ENCODE measurements at places on chromosomes 13 and 19.

DNA sequence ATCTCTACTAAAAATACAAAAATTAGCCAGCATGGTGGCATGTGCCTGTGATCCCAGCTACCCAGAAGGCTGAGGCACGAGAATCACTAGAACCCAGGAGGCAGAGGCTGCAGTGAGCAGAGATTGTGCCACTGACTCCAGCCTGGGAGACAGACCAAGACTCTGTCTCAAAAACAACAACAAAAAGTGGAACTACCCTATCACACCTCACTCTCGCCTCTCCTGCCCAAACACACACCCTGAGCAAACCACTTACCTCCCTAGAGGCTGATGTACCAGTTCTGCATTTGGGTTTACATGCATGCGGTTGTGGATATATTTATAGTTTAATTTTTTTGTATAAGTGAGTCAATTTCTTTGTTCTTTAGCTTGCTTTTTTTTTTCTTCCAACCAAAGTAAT lies 7.7 kb upstream of the PTOV1 start:
- DNase-seq: no peak

- no peak for DNase-seq
These were observed 2676.6 kb downstream of the PCDH9 start for GRCh38 chr13:64553411-64554129.

- DNase-seq: no peak
These were observed 31.3 kb upstream of the ASF1B start for GRCh38 chr19:14167576-14168138.

- no peak for DNase-seq
These were observed 31.6 kb upstream of the GAS6 start for GRCh38 chr13:113895436-113895835.

DNA sequence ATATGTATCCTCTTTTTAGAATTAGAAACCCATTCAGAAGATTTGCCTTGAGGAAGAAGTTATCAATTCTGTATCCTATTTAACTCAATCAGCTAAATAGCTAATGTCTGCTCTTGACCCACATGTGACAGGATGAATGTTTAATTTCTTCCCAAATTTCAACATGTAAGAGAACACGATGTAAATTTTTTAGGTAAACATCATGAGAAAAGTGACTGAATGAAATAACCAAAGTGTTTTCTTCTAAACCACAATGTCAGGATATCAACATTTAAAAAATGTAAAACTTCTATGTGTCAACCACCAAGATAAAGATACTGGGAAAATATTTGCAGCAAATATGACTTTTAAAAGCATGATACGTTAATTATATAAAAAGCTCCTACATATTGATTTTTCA lies 302.4 kb downstream of the DCT start:
- no peak for DNase-seq

GRCh38 chr19:43455321-43456113 lies 9.9 kb downstream of the LYPD3 start:
- no peak for DNase-seq

DNA sequence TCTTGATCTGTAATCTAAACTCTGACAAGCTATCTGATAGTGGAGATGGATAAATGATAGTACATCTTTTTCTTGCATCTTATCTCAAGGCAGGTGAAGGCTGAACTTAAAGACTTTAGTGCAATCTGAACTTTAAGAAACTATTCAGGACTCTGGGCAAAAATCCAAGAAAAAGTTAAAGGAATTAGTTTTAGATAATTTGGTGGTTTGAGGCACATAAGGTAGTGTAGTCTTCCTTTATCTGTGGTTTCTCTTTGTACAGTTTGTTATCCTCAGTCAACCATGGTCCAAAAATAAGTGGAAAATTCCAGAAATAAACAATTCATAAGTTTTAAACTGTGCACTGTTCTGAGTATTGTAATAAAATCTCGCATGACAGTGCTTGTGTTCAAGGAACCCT lies 172.9 kb downstream of the UGGT2 start:
- DNase-seq: no peak

DNA sequence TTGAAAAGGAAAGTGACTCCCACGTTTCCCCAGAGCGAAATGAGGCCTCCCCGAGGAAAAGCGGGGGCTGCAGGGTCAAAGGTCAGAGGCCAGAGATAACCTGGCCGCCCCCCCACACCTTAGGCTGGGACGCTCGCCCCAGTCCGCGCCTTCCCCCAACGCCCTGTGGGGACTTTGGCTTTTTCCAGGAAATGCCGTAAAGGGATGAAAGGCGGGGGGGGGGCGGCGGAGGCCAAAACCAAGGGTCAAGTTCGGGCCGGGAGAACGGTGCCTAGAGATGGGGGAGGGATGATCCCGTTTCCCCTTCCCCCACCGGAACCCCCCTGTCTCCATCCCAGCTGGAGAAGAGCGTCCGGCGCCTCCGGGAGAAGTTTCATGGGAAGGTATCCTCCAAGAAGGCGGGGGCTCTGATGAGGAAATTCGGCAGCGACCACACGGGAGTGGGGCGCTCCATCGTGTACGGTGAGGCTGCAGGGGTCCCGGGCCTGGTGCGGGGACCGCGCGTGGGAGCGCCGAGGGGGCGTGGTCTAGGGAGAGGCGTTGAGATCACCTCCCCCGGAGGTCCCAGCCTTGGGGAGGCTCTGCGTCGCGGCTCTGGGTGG lies 575 bp downstream of the SHFL start:
- DNase-seq: no peak

DNA sequence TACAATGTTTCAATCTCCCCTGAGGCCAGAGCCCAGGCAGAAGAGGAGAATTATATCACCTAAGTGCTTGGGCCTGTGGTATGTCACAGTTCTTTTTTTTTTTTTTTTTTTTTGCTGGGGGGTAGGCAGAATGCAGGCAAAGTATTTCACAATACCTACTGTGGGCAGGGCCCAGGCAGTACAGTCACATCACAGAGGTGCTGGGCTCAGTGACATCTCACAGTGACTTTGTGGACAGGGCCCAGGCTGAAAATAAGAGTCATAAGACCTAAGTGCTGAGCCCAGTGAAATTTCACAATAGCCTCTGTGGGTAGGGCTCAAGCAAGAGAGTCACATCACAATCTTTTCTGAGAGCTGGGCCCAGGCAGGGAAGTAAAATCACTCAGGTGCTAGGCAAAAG lies 15.9 kb upstream of the ZNF208 start:
- no peak for DNase-seq

DNA sequence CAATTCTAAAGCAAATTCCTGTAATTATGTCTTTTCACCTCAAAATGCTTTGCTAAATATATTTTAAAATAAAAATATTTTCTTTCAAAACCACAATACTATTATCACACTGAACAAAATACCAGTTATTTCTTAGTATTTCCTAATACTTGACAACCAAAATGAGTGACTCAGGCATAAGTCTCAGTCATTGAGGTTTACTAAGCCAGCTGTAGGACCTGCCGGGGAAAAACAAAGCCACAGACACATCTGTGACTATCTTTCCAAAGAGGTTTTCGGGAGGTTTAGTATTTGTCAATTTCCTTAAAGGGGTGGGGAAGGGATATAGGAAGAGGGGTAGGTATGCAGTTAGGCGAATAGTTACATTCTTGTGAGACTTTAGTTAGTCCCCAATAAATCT lies 3.2 kb upstream of the ZNF235 start:
- DNase-seq: no peak

DNA sequence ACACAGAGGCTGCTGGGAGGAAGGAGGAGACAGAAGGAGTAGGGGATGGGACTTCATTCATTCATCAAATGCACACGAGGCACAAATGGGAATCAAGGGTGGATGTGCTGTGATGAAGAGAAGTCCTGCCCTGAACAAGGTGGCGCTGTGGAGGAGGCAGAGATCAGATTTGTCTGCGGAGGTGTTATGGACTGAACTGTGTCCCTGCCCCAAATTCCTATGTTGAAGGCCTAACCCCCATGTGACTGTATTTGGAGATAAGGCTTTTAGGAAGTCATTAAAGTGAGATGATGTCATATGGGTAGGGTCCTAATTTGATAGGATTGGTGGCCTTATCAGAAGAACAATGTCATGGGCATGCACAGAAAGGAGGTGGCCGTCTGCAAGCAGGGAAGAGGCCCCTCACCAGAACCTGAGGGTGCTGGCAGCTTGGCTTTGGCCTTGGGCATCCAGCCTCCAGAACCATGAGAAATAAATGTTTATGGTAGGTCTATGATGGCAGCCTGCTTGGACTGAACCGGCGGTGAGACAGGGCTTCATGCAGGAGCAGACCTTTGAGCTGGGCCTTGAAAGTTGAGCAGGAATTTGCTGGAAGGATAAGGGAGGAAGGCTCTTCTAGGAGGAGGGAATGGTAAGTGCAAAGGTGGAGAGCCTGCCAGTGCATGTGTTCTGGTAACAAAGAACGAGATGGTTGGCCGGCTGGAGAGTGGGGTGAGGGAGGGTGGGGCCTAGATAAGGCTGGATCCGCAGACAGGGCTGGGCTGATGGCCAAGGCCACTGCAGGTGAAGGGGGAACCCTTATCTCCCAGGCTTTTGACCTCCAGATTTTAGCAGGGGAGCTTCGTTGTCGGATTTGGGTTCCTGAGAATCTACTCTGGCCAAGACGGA lies 2.7 kb upstream of the CEBPA start:
- no peak for DNase-seq

- no peak for DNase-seq
These were observed 2.7 kb downstream of the B3GNT3 start for GRCh38 chr19:17797424-17798201.

GRCh38 chr13:31111136-31111535 lies 50.6 kb downstream of the HSPH1 start:
- no peak for DNase-seq

- no peak for DNase-seq
These were observed 3.8 kb downstream of the GRIK5 start for GRCh38 chr19:42066075-42066754.

DNA sequence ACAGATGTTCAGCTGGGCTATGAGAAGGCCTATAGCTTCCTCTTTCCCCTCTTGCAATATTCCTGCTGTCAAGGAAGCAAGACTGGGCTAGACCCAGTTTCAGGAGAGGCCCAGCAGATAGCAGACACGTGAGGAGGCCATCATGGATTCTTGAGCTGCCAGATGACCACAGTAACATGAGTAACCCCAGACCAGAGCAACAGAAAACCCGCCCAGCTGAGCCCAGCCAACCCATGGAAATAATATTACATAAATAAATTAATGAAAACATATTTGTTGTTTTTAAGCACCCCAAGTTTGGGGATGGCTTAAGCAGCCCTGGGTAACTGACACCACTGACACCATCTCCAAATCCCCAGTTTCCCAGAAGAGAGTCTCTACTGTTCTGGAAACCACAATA lies 50.2 kb upstream of the PDCD5 start:
- no peak for DNase-seq

- no peak for DNase-seq
These were observed 3.1 kb downstream of the NDUFA3 start for GRCh38 chr19:54105796-54106195.

GRCh38 chr13:30111810-30112209 lies 195.5 kb downstream of the KATNAL1 start:
- DNase-seq: no peak

DNA sequence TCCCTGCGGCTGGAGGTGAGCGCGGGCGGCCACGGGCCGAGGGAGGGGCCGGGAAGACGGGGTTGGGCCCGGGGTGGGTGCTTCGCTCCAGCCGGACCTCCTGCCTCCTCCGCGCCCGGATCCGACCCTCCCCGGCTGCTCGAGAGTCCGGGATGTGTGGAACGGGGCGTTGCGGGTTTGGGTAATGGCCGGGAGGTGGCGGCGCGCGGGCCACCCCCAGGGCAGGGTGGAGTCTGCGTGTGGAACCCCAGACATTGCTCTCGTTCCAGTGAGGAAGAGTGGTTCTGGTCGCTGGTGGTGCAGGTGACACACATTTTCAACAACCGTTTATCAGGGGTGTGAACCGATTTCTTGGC lies 38.8 kb downstream of the ARHGEF7 start:
- peak; percentile 10 for DNase-seq

- no peak for DNase-seq
These were observed 164.4 kb downstream of the LMO7 start for GRCh38 chr13:75800545-75800944.

- no peak for DNase-seq
These were observed 2.9 kb downstream of the ABCC4 start for GRCh38 chr13:95298169-95298965.

- DNase-seq: no peak
These were observed 168.9 kb downstream of the TEX29 start for GRCh38 chr13:111489301-111489700.

DNA sequence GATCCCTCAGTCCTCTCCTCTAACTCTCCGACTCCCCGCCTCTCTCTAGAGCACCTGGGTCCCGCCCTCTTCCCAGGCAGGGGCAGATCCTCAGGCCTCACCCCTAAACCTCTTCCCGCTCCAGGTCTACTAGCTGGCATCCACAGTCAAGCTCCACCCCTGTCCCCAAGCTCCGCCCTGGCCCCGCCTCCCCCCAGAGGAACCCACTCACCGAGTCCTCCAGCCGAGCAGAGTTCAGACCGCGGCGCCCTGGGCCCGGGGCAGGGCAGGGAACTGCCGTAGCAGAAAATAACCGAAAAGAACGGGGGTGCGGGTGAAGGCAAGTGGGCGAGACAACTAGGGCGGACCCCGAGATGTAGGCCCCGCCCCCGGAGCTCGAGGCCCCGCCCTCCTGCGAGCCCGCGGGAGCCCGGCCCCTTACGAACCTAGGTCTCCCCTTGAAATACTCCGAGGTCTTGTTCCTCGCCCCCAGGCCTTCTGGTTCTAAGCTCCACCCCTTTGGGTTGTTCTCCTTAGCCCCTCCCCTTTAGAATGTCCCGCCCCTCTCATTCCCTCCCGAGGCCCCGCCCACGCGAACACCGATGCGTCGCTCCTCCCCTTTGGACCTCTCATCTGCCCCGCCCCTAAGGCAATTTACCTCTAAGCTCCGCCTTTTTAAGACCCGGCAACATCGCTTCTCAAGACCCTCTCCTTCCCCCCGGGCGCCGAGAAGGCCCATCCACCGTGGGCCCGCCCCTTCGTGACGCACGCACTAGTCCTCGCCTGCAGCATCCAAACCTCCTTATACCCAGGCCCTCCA lies at the start of gene GGN:
Gene GGN, minus strand, starts transcription at position 485 of the 799 bp plus-strand sequence. CDS start 773 bp downstream, outside the sequence.
- DNase-seq: peak; percentile 51

- DNase-seq: no peak
These were observed 149.9 kb upstream of the SOX1 start for GRCh38 chr13:111917086-111917485.

DNA sequence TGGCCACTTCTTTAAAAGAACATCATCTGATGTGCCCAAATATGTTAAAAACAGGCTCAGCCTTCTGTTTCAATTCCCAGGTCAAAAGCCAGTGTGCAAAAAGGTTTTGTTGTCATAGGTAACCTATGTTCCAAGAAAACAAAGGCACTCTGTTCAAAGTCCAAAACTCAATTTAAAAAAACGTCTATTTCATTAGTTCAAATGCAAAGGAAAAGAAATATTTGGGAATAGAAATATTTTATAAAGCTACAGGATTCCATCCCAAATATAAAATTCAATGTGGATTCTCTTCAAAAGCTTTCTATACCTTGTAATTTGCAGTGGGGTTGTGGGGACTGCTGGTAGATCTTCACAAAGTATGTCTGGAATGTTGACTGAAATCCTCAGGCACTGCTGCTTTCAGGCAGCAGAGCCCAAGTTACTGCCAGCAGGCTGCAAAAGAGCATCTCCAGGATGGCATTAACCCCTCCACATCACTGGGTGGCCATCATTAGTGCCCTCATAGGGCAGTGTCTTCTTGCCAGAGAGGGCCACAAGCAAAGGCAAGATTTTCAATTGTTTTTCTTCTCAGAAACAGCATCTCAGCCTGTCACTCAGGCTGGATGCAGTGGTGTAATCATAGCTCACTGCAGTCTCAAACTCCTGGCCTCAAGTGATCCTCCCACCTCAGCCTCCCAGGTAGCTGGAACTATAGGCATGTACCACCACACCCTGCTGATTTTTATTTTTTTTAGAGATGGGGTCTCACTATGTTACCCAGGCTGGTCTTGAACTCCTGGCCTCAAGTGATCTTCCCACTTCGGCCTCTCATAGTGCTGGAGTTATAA lies 22.8 kb upstream of the STK24 start:
- no peak for DNase-seq

Measured in stimulated activated CD8-positive, alpha-beta memory T cell treated with anti-CD3 and anti-CD28 coated beads, Interleukin-7, amount 100 ng/mL, for 1 hour (primary cell).